ENCODE measurements at places on chromosomes 3 and 15.

DNA sequence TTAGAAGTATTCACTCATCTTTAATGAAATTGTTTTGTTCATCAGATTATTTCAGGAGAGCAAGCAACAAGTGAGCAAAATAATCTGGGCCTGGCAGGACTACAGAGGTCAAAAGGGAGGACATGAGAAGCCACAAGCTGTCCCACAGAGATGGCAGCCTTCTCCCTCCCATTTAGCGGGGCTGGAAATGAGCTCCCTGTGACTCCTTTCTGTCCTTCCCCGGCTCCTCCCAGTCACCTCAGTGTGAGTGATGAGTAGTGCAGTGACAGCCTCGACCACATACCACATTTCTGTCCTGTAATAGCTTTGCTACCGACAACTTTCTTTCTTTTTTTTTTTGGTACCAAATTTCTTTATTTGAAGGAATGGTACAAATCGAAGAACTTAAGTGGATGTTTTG lies 38.0 kb downstream of the RAB7A start:
- DNase-seq: peak; percentile 41

- peak; percentile 50 for DNase-seq
These were observed 697 bp upstream of the RAB5A start for GRCh38 chr3:19945969-19946831.

- no peak for DNase-seq
These were observed 78.8 kb upstream of the CNTN3 start for GRCh38 chr3:74693251-74693650.

- no peak for DNase-seq
These were observed 1.6 kb downstream of the GP9 start for GRCh38 chr3:129061888-129062834.

DNA sequence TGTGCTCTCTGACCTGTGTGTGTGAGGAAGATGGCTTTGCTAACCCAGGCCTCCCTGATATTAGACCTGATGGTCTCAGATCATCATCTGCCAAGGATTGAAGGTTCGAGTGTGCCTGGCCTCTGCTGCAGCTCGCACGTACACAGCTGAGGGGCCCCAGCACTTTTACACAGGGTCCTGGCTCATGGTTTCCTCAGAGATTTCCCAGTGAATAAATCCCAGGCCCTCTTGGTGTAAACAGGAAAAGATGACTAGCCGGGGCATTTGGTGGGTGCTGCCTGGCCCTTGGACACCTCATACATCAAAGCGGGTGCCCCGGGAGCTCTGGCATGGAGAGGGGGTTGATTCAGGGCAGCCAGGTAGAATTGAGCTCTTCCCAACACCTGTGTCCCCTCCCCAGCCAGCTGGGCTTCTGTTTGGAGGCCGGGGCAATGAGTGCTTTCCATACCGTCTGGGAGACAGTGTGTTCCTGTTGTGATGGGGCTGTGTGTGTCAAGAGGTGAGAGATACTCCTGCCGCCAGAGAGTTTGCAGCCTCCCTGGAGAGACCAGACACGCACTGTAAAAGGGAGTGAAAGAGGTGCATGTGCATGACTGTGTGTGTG lies 72.5 kb upstream of the TLE3 start:
- no peak for DNase-seq
